CD4-positive, alpha-beta T cell treated with Interleukin-4 for 4 hours (primary cell): ENCODE measurements at places on chromosomes 4 and X.

DNA sequence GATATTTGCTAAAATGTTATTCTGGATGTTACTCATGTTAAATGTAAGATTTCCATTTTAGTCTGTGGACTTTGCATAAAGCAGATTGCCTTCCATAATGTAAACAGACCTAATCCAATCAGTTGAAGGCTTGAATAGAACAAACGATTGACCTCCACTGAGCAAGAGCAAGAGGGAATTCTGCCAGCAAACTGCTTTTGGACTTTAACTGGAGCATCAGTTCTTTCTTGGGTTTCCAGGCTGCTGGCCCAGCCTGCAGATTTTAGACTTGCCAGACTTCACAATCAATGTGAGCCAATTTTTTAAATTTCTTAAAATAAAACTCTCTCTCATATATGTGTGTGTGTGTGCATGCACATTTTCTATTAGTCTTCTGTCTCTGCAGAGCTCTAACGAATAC is 1248.8 kb downstream of the ADGRL3 start:
- no peak for DNase-seq

DNA sequence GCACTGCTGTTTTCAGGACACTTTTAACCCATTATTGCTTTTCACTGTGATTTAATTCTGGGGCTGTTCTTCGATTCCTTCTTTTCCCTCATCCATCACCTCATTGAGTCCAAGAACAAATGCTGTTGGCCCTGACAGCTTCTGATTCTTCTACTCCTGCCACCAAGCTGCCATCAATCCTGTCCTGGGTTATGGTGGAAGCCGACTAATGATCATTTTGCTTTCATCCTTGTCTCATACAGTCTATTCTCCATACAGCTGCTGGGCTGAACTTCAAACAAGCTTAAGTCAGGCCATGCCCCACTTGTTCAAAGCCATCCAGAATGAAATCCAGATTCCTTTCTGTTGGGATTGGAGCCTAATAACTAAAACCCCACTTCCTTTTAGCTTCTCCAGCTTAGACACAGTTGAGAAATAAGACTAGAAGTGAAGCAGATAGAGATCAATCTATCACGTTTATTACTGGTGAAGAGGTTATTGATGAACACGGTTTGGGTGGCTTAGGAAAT is 161.9 kb downstream of the STK32B start:
- DNase-seq = no peak

GRCh38 chr4:23733476-23733875 is 156.4 kb downstream of the PPARGC1A start:
- no peak for DNase-seq

- peak; percentile 90 for DNase-seq
Measured at GRCh38 chrX:72100824-72101351, 30.8 kb downstream of the RTL5 start.

DNA sequence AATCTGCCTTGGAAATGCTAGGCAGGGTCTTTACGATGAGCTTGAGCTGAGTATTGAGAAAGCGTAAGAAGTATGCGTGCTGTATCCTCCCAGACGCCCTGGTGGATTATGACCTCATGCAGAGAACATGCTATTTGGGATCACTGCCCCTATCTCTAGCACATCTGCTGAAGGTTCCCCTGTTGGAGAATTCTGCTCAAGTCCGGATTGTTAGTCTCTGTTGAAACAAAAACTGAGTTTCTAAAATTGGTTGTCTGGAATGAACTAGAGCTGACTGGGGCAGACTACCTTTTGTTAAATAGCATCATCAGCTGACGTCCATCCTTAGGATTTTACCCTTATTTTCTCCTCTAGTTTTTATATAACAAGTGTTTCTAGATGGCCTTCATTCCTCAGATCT is 7.5 kb downstream of the FHDC1 start:
- DNase-seq = no peak

DNA sequence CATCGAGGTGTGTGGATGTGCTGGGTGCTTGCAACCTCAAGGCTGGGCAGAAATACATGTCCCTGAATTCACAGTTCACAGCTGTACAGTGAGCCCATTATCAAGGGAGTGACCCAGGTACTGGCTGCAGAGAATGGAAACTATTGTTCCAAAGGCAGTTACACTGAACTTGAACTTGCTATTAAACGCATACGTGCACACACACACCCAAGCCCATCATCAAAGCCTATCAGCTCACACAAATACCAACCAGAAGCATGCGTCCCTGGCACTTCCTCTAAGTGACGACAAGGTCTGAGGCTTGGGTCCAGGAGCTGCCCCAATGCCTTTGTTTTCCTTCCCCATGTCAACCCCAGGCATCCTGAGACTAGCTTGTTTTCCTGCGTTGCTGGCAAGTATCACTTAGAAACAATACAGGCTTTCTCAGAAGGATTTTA is 88.6 kb downstream of the IRF2 start:
- no peak for DNase-seq
